Kidney glomerular epithelial cell (primary cell): ENCODE measurements at places on chromosomes 6 and 20.

GRCh38 chr6:12709556-12710232 lies 6.9 kb upstream of the PHACTR1 start:
- DNase-seq = no peak

DNA sequence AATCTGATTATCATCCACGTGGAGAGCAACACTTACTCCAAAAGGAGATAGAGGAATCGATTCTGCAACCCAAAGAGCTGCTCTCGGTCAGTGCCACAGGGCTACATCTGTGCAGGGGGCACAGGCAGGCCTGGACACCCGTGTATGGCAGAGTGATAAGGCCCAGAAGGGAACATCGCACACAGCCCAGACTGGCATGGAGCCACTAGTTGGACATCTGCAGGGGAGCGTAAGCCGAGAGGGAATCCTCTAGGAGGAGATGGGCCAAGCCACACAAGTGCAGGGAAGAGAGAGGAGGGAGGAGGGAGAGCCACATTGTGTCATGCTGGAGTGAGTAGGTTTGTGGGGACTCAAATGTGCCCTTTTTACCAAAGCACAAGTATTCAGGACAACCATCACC lies 50.4 kb upstream of the ENTPD6 start:
- no peak for DNase-seq

DNA sequence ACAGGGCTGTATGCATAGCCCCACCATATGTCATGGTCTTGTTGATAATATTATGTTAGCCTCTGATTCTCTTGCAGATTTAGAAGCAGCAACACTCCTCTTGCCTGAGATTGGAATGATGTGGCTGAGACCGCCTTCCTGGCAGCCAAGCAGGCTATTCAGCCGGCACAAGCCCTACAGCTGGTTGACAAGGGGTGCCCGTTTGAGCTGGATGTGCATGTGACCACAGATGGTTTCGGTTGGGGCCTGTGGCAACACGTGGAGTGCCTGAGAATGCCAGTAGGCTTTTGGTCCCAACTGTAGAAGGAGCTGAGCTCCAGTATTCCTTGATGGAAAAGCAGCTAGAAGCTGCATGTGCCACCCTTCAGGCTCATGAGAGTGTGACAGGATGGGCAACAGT lies 303.6 kb upstream of the POU3F2 start:
- DNase-seq = no peak

- no peak for DNase-seq
These were observed 296.9 kb downstream of the PLCB1 start for GRCh38 chr20:8428988-8429387.

- DNase-seq = peak; percentile 4
These were observed 28.4 kb downstream of the CEBPB start for GRCh38 chr20:50218987-50219435.

DNA sequence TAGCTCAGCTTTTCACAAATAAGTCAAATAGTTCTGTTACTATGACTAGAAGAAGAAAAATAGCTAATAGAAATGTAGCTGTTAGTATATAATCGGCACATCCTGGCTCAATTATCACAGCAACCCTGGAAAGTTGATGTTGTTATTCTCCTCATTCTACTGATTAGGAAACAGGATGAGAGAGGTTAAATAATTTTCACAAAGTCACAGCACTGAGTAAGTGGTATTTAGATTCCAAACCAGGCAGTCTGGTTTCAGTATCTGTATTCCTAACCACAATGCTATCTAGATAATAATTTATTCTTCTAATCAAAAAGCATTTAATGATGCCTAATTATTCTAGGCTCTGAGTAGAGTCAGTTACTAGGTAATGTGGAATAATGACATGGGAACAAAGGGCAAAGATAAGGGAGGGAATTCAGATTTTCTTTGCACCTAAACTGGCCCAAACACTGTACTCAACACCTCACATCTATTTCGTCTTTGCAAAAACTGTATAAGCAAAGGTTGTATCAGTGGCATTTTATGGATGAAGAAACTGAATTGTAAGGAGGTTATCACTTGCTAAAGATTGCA lies 51.3 kb downstream of the PDE7B start:
- DNase-seq = no peak

- no peak for DNase-seq
These were observed 99.5 kb downstream of the FOXO3 start for GRCh38 chr6:108660251-108660650.

DNA sequence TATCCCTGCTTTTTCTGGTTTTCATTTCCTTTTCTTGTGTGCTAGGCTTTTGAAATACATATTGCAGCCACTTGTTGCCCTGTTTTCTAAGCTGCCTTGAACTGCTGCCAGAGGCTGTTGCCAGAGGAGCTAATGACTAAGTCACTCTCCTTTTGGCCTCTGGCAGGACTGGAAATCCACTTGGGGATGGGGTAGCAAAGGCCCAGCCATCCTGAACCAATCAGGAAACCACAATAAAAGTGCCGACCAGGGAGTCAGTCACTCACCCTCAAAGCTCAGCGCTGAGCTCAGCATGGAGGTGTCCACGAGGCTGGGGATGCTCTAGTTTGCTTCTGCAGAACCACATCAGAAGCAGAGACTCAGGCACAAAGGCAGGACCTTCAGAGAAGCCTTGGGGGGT lies 813.0 kb downstream of the DHX35 start:
- peak; percentile 13 for DNase-seq

- DNase-seq = no peak
These were observed 100.2 kb downstream of the AHI1 start for GRCh38 chr6:135397172-135397952.
